NCI-H2029 (cell line): ENCODE measurements at places on chromosomes 5 and 9.
A peak's percentile ranks its signal among the peaks of the same experiment; 100 is the strongest.

- no peak for DNase-seq
These were observed 174.6 kb upstream of the GRAMD2B start for GRCh38 chr5:126248611-126249010.

- DNase-seq: no peak
These were observed 80.2 kb downstream of the GCNT1 start for GRCh38 chr9:76539180-76539579.

DNA sequence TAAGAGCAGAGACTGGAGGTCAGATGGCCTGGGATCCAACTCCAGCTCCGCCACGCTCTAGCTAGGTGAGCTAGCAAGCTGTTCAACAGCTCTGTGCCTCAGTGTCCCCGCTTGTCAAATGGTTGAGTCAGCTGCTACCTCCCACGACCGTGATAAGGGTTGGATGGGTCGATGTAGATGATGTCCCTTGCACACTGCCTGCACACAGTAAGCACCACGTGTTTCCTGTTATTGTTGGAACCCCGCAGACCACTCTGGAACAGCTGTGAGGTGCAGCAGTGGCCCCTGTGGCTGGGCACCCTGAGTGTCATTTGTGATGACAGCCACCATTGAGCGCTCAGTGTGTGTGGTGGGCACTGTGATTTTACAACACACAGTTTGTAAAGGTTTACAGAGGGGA is 54.0 kb upstream of the CTSL start:
- no peak for DNase-seq

DNA sequence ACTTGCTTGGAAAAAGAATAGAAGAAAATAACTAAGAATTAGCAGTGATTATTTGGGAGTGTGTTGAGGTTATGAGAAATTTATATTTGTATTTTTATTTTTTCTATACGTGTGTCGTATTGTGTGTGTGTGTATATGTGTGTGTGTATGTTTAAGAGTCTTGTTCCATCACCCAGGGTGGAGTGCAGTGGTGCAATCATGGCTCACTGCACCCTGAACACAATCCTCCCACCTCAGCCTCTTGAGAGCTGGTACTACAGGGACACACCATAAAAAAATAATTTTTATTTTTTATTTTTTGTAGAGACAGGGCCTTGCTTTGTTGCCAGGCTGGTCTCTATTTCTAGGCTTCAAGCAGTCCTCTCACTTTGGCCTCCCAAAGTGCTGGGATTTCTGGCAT is 643.8 kb downstream of the PDE4D start:
- no peak for DNase-seq

DNA sequence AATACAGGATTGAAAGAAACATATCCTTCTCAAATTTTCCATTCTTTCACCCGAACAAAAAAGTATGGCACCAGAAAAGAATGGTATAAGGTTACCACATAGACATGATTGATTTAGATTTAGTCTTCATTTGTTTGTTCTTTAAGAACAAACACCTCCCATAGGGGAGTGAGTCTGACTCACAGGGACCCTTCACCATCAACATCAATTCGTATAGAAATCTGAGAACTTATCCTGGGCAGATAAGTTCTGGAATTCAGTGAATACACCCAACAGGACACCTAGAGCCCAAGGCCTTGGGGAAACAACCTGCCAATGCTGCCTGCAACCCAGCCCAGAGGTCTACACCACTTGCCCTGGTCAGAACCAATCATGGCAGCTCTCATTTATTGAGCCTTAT is 46.2 kb downstream of the LHFPL2 start:
- DNase-seq: no peak

DNA sequence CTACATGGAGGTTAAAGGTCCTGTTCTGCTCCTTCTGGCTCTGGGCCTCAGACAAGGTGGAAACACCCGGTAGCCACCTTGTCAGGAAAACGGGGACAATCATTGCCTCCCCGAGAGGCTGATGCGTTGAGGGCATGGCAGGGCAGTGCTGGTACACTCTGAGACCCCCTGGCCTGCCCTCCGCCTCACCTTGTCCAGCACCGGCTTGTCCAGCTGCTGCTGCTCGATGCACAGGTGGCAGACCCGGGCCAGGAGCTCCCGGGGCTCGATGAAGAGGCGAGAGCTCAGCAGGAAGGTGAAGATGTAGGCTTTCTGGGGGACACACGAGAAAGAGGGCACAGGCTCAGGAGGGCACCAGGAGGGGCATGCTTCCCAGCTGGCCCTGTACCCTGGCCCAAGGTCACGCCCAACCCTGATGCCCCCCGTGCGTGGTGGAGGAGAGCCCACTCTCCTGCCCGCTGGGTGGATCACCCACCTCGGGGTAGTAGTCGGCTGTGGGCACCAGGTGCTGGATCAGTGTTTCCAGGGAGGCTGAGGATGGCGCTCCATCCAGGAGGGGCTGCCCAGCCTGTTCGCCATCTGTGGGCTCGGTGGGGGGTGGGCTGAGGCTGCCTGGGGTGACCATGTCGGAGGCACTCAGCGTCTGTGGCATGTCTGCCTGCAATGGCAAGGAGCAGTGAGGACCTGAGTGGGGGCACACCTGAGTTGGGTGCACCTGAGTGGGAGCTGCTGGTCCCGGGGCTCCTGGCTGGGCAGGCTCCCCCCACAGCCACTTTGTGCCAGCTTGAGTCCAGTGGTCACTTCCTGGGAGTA is 66.0 kb upstream of the RNF130 start:
- DNase-seq: no peak

DNA sequence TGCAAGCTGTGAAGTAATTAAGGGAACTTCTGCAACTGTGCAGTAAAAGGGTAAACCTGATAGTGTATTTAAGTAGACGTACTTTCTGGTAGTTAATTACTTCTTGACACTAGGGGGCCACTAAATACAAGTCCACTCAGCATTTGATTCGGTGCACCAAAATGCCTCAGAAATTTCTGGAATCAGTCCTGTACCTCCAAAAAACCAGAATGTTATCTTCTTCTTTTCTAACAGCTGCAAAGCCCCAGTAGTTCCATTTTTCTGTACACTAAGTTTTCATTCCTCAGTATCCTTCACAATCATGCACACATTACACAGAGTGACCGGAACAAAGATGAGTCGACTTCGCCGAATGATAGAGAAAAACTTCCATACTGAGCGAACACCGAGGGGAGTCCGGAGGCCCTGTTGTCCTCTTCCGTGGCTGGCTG is 484 bp downstream of the GFM2 start:
- peak; percentile 17 for DNase-seq

DNA sequence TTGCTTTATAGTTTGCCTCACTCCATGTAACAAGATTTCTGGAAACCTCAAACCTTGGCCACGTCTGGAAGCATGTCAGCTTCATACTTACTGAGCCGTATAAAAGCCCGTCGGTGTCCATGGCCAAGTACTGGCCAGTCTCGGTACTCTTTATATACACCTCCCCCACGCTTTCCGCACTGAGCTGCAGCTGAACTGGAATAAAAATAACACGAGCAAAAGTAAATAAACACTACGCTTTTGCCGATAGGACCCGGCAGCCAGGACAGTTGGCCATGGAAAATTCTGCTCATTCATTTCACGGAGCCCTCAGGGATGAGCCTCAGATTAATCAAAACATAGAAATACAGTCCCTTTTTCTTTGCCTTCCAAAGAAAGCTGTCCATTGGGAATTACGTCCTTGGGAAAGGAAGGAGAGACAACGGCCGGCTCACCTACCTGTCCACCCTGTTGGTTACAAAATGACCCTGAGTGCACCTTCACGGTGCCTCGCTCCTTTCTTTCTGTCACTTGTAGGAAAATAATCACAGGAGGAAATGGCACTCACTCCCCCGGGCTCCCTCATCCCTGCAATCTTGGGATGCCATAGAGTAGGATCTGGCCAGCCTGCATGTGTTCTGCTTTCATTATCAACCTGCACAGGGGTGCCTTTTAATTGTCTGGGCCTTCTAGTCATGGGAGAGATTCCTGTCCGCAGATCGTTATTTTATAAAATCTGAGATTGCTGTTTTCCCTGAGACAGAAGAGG is 85.1 kb downstream of the FGF1 start:
- DNase-seq: peak; percentile 53

DNA sequence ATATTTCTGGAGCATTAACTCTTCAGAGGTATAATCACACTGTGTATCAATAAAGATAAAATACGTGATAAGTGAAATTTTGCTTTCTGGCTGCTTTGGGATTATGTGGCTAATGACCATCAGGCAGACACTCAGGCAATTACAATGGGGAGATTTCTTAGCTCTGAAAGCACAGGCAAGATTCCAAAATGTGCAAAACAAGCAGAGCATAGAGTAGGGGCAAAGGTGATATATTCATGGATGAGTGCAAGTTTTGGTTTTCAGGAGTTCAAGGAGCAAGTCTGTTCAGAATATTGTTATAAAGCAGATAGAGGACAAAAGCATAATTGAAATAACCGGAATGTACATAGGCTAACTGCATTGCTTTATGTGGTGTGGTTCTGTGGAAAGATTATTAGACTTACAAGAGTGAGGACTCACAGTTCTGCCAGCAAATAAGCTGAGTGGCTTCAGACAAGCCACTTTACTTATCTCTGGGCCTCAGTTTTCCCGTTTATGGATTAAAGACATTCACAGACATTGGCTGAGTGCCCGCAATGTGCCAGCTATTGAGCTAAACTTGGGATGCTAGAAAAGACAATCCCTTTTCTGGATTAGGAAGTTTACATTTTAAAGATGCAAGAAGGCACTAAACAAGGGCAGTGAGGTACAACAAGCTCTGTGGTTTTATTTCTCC is 945.6 kb upstream of the ARRDC3 start:
- no peak for DNase-seq

DNA sequence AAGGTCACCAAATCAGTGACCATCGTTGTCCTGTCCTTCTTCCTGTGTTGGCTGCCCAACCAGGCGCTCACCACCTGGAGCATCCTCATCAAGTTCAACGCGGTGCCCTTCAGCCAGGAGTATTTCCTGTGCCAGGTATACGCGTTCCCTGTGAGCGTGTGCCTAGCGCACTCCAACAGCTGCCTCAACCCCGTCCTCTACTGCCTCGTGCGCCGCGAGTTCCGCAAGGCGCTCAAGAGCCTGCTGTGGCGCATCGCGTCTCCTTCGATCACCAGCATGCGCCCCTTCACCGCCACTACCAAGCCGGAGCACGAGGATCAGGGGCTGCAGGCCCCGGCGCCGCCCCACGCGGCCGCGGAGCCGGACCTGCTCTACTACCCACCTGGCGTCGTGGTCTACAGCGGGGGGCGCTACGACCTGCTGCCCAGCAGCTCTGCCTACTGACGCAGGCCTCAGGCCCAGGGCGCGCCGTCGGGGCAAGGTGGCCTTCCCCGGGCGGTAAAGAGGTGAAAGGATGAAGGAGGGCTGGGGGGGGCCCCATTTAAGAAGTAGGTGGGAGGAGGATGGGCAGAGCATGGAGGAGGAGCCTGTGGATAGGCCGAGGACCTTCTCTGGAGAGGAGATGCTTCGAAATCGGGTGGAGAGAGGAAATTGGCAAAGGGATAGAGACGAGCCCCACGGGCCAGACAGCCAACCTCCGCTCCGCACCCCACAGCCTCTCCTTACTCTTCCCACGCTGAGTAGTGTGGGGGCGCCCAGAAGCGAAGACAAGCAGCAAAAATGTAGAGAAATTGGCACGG is 1.7 kb downstream of the RXFP3 start:
- DNase-seq: no peak
